SK-N-SH (cell line): ENCODE measurements at places on chromosomes 12 and 14.

DNA sequence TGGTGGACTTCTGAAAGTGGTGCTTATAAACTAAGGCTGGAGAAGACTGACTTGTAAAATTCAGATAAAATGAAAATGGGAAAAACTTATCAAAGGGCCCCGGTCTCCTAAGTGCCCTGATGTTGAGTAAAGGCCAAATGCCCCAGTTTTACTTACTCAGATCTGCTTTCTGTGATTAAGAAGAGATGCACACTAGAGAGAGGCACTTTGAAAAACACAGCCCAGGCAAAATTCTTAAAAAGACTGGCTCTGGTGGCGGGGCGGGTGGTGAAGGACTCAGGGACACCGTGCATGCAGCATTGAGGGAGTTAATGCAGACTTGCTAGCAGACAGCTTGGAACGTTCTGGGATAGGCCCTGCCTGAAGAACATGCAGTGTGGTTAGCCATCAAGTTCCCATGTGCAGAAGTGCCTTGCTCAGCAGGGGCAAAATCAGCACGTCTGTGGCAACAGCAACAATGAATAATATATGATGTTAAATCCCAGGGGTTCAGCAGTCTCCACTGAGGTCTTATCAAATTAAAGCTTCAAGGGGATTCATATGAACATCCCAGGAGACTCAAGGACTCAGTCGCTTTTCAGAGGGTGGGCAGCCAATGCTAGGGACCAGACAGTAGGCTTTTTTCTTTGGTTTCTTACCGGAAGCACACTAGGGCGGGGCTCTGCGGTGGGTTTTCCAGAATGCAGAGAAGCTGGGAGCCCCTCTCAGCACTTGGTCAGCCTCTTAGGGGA is 105.0 kb downstream of the DAD1 start:
- no peak for DNase-seq
- no peak overlapping the region for H3K27ac ChIP-seq
- H3K4me1 ChIP-seq, result peaks cover 22% of the 10 kb centered on the region; the same call in 1 of the 2 replicates
- H3K36me3 ChIP-seq, result no peaks in the 10 kb centered on the region
- H3K4me3 ChIP-seq, result no peak overlapping the region
- H3K27me3 ChIP-seq, result peaks cover 20% of the 10 kb centered on the region

DNA sequence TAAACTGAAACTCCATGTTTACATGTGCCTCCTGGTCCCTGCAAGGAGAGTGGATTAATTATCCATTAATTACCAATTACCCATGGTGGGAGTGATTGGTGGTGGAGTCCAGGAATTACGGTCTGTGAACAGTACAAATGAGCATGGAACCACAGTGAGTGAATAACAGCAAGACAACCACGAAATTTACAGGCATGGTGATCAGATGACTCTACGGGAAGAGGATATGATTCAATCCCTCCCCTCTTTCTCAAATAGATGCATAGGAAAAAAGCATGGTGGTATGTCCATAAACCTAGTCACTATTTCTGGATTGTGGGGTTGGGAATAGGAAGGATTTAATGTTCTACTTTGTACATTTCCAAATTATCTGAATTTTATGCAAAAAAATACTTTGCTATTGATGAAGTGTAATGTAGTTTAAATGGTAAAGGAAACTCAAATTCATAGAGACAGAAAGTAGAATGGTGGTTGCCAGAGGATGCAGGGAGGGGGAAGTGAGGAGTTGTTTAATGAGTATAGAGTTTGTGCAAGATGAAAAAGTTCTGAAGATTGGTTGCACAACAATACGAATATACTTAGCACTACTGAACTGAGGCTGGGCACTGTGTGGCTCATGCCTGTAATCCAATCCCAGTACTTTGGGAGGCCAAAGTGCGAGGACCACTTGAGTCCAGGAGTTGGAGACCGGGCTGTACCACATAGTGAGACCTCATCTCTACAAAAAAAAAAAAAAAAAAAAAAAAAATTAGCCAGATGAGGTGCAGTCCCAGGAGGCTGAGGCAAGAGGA is 41.2 kb upstream of the C12orf75 start:
- H3K4me3 ChIP-seq, result no peak overlapping the region
- H3K27ac ChIP-seq, result no peak overlapping the region
- no peaks in the 10 kb centered on the region for H3K36me3 ChIP-seq
- H3K27me3 ChIP-seq, result no peaks in the 10 kb centered on the region

- no peak overlapping the region for H3K4me3 ChIP-seq
- no peak overlapping the region for H3K27ac ChIP-seq
- peaks cover 15% of the 10 kb centered on the region for H3K36me3 ChIP-seq
- no peaks in the 10 kb centered on the region for H3K27me3 ChIP-seq
- H3K4me1 ChIP-seq, result no peaks in the 10 kb centered on the region; the same call in 1 of the 2 replicates
These were observed 45.9 kb upstream of the MSRB3 start for GRCh38 chr12:65232476-65233077.

- H3K4me3 ChIP-seq, result no peak overlapping the region
- no peak overlapping the region for H3K27ac ChIP-seq
- H3K36me3 ChIP-seq, result no peaks in the 10 kb centered on the region
- no peak for DNase-seq
- no peaks in the 10 kb centered on the region for H3K27me3 ChIP-seq
These were observed 154.4 kb downstream of the RPAP3 start for GRCh38 chr12:47551426-47551851.

GRCh38 chr14:87745507-87746118 is 247.4 kb downstream of the GALC start:
- H3K4me3 ChIP-seq, result no peak overlapping the region
- H3K27me3 ChIP-seq, result no peaks in the 10 kb centered on the region
- no peaks in the 10 kb centered on the region for H3K4me1 ChIP-seq
- H3K27ac ChIP-seq, result no peak overlapping the region

DNA sequence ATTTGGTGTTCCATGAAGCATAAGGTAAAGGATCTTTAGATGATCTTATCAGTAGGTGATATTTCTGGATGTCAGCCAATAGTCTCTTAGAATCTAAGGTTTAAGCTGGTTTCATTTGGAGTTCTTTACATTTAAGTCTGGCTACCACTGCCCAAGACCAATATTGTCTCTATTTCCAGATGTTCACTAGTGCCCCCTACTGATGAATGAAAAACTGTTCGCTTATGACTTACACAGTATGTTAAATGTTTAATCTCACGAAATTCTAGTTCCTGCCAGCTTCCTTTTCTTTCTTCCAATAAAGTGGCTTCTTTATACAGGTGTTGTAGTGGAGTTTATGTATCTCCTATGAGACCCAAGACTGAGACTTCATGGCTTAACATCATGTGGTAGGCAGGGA is 31.8 kb upstream of the MIS18BP1 start:
- no peak overlapping the region for H3K27ac ChIP-seq
- no peaks in the 10 kb centered on the region for H3K36me3 ChIP-seq
- H3K4me3 ChIP-seq, result no peak overlapping the region
- no peak for DNase-seq
- no peaks in the 10 kb centered on the region for H3K27me3 ChIP-seq

DNA sequence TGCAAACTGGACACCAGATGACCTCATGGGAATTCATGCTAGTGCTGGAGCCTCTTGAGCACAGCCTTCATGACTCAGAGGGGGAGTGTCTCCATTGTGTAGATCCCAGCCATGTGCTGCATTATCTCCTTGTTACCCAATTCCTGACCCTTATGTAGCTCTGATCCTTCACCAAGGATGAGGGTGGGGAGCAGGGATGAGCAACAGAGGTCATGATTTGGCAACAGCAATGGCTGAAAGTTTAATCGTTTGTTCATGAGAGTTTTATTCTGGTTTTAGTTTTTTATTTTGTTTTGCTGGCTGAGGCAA is 9.5 kb upstream of the BDKRB1 start:
- peaks cover 5% of the 10 kb centered on the region; the same call in 1 of the 2 replicates for H3K4me1 ChIP-seq
- no peak for DNase-seq
- H3K27ac ChIP-seq, result no peak overlapping the region; the same call in 1 of the 2 replicates
- no peak overlapping the region for H3K4me3 ChIP-seq
- H3K36me3 ChIP-seq, result peaks cover 5% of the 10 kb centered on the region

GRCh38 chr12:30304528-30304927 is 391.1 kb downstream of the IPO8 start:
- no peaks in the 10 kb centered on the region for H3K4me1 ChIP-seq
- no peaks in the 10 kb centered on the region for H3K27me3 ChIP-seq
- no peak for DNase-seq
- H3K4me3 ChIP-seq, result no peak overlapping the region
- no peak overlapping the region for H3K27ac ChIP-seq
